Parietal lobe (tissue), 2 donors: ENCODE measurements at places on chromosomes 16 and 17. TPM values are rescaled to one million over a fixed set of nuclear protein-coding genes. Genes with fewer than 3 reads are reported as not detected.

Gene JPH3
- 68.2 TPM for total RNA-seq

Gene ENPP7
- not detected for total RNA-seq

Gene IL17C
- not detected for total RNA-seq

Gene ASB16
- total RNA-seq: not detected

Gene AXIN2
- total RNA-seq: 38.5 TPM

Gene NHLRC4
- total RNA-seq: 0.31 TPM

Gene ARHGAP23
- 75.7 TPM for total RNA-seq

Gene CACNG5
- 0.63 TPM for total RNA-seq

Gene RAC3
- 80.4 TPM for total RNA-seq

Gene ITGAX
- 1.3 TPM for total RNA-seq

Gene GPR179
- total RNA-seq: 0.63 TPM
